Effector CD4-positive, alpha-beta T cell (primary cell): ENCODE measurements at places on chromosomes 5 and 9.

GRCh38 chr5:56699538-56699937 lies 115.8 kb upstream of the MAP3K1 start:
- no peak for DNase-seq

DNA sequence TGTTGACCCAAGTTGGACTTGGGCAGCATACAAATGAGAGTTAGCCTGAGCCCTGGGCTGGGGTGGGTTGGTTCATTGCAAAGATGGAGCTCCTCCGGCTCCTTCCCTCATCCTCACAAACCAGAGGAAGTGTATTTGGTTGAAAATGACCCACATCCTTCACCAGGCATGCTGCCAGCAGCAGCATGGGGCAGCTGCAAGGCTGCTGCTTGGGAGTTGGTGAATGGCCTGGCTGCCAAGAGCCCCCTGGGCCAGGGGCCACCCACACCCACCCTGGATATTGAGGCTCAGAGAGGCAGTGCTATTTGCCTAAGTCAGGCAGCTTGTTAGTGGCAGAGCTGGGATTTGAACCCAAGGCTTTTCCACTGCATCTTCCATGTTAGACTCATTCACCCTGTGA lies 29.5 kb downstream of the PPARGC1B start:
- no peak for DNase-seq

- DNase-seq = no peak
Observed at GRCh38 chr5:84287951-84288350, 96.7 kb downstream of the EDIL3 start.

GRCh38 chr5:98179791-98180755 lies 593.4 kb upstream of the RGMB start:
- no peak for DNase-seq
